ENCODE measurements at places on chromosomes 5 and 9.

- peak; percentile 22 for DNase-seq
Measured at GRCh38 chr5:78509884-78510769, 138.4 kb downstream of the LHFPL2 start.

- no peak for DNase-seq
Measured at GRCh38 chr5:145780982-145781381, 54.2 kb downstream of the PRELID2 start.

DNA sequence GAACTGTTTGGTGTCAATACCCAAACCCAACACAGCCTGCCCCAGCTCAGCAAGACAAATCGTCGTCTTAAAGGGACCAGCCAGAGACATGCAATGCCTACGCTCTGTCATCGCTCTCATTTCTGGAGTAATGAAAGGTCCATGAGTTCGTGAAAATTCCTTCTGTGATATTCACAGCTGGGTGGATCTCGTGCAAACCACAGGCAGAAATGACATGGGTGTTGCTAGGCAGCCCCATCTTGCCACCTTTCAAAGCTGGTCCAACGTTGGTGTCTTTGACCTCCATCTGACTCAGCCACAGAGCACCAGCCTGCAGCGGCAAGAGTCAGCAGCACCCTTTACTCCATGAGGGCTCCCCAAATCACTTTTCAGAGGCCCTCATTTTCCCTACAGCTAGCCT is 215.3 kb downstream of the SLIT3 start:
- no peak for DNase-seq

DNA sequence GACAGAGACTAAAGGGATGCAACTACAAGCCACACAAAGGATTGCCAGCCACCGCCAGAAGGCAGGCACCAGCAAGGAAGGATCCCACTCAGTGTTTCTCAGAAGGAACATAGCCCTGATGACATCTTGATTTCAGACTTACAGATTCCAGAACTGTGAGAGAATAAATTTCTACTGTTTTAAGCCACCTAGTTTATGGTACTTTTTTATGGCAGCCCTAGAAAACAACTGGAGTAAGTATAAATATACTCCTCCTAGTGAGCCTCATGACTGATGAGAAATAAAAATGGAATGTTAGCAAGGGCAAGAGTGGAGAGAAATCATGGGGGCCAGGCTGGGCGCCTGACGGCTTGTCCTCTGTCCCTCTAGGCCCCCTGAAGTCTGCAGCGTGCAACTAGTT is 307.3 kb downstream of the PIK3R1 start:
- DNase-seq: no peak

DNA sequence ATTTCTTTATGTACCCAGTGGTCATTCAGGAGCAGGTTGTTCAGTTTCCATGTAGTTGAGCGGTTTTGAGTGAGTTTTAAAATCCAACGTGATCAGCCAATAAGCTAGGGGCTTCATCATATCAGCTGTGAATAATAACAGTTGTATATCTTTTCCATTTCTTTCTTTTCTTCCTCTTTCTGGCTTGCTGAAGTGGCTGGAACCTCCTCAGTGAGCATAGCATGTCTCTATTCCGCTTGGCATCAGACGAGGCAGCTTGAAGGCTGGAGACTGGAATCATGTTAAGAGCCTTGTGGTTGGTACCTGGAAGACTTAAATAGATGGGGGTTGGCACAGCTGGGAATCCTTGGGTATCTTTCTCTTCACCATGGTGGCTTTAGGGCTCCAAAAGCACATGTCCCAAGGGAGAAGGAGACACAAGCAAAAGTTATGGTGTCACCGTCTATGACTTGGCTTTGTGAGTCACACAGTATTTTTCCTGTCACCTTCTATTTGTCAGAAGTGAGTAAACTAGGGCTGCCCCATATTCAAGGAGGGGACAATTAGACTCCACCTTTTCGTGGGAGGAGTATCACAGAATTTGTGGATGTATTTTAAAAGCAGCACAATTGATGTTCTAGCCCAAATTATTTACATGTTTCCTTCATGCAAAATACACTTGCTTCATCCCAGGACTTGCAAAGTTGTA is 38.0 kb upstream of the RETREG1 start:
- DNase-seq: no peak

All from NCI-H2029 treated with DMSO at 0.1 percent for 48 hours (cell line).